ENCODE measurements at places on chromosomes 5 and 9.

- no peak for DNase-seq
Observed at GRCh38 chr5:63963926-63964325, 1.7 kb upstream of the HTR1A start.

- no peak for DNase-seq
Observed at GRCh38 chr9:31335529-31336234, 1048.8 kb upstream of the ACO1 start.

- DNase-seq: no peak
Observed at GRCh38 chr5:56003179-56003578, 8.4 kb upstream of the IL6ST start.

DNA sequence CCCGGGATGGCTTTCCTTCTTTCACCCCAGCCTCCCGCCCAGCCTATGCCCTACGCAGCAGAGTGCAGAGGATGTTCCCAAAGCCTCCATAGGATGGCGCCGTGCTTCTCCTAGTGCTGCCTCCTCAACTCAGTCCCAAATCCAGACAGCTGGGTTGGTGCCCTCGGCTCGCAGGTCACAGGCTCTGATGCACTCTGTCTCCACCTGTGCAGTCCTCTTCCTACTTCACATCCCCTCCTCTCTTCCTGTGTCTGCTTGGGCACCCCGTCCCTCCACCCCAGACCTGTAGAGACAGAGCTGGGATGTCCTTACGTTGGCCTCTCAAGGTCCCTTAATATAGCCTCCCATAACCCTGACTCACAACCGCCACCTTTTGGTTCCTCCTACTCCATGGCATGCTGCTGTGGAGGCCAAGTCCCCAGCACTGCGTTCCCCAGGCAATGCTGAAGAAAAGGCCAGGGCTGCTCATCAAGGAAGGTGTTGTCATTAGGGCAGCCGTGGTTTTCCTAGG is 314.4 kb downstream of the GADD45G start:
- DNase-seq: no peak

- no peak for DNase-seq
Observed at GRCh38 chr5:88952344-88952743, 69.4 kb upstream of the MEF2C start.

DNA sequence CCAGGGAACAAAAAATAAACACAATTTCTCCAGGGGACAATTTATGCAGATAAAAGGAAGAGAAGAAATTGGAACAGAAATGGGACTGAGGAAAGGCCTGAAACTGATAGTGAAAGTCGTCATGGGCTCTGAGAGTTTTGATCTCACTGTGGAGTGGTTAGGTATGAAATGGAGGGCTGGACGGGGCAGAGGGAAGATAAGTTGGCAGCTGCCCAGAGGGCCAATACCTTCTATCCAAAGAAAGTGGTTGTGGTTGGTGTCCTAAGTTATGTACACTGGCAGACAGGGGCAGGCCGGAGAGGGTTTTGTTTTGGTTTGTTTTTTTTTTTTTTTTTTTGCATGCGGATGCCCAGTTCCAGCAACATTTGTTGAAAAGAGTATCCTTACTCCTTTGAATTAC is 46.1 kb downstream of the ZNF618 start:
- DNase-seq: no peak

GRCh38 chr5:162931501-162931900 is 505.9 kb upstream of the CCNG1 start:
- DNase-seq: no peak

GRCh38 chr5:90802474-90803317 is 244.1 kb downstream of the ADGRV1 start:
- DNase-seq: no peak

All from activated T-helper 9 cell treated with anti-CD3 and anti-CD28 coated beads, Interleukin-2, amount 50 U/mL, for 16 hours (primary cell).